ENCODE measurements at places on chromosomes 16 and 17.
A peak's percentile ranks its signal among the peaks of the same experiment; 100 is the strongest.

DNA sequence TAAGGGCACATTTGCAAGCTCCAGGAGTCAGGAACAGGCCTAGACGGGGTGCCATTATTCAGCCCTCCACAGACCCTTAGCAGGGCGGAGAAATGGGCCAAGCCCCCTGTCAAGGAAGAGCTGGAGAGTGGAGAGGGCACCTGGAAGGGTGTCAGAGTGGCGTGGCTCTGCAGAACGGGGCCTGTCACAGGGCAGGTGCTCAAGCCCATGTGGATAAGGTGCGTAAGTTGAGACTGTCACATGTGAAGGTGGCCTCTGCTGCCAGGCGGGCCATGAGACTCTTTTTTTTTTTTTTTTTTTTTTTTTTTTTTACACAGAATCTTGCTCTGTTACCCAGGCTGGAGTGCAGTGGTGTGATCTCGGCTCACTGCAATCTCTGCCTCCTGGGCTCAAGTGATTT is 12.0 kb upstream of the CRISPLD2 start:
- no peak overlapping the region for H3K27ac ChIP-seq
- H3K4me3 ChIP-seq = no peak overlapping the region
- H3K36me3 ChIP-seq = no peaks in the 10 kb centered on the region
- no peaks in the 10 kb centered on the region for H3K27me3 ChIP-seq

DNA sequence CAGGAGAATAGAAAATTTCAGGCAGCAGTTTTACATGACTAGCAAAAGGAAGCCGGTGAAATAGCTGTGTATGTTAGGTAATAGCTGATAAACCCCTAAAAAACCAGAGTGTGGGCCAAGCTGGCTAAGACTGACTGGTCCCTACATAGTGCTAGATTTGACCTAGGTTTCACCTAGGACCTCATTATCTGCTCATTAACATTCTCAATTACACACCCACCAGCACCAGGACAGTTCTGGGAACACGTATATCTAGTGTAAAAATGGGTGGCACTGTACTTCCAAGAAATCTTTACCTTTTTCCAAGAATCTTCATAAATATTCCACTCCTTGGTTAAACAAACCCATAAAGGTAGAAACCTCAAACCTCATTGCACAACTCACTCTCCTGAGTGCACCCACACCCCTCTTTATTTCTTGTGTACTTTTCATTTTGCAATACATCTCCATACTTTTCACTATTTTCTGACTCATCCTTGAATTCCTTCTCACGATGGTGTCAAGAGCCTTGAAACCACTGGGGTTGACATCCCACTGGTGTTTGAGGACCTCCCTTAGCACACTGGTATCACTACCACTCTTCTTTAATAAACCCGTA is 262.7 kb upstream of the KCNJ16 start:
- H3K36me3 ChIP-seq = no peaks in the 10 kb centered on the region
- peaks cover 4% of the 10 kb centered on the region for H3K27me3 ChIP-seq
- H3K27ac ChIP-seq = no peak overlapping the region

GRCh38 chr17:43360376-43360738 is 38.4 kb upstream of the ARL4D start:
- peaks cover 24% of the 10 kb centered on the region for H3K4me1 ChIP-seq
- H3K36me3 ChIP-seq = peaks cover 9% of the 10 kb centered on the region
- DNase-seq = peak; percentile 77
- H3K27ac ChIP-seq = peak overlapping the region; percentile 100
- H3K4me3 ChIP-seq = peak overlapping the region; percentile 90

- H3K4me1 ChIP-seq = no peaks in the 10 kb centered on the region
- no peaks in the 10 kb centered on the region for H3K36me3 ChIP-seq
- peaks cover 8% of the 10 kb centered on the region for H3K27me3 ChIP-seq
- H3K27ac ChIP-seq = no peak overlapping the region
- DNase-seq = no peak
Measured at GRCh38 chr17:142876-143784, 5.8 kb downstream of the SCGB1C2 start.

- no peaks in the 10 kb centered on the region for H3K4me1 ChIP-seq
- H3K36me3 ChIP-seq = no peaks in the 10 kb centered on the region
- no peak for DNase-seq
- no peak overlapping the region for H3K27ac ChIP-seq
Measured at GRCh38 chr16:85522842-85523601, 90.1 kb upstream of the GSE1 start.

- DNase-seq = peak; percentile 5
- peaks cover 16% of the 10 kb centered on the region for H3K27me3 ChIP-seq
- H3K4me3 ChIP-seq = no peak overlapping the region
- H3K27ac ChIP-seq = no peak overlapping the region
- H3K36me3 ChIP-seq = no peaks in the 10 kb centered on the region
- H3K4me1 ChIP-seq = no peaks in the 10 kb centered on the region
Measured at GRCh38 chr16:9258423-9259051, 167.1 kb downstream of the HAPSTR1 start.

GRCh38 chr16:28845293-28845692 is 855 bp downstream of the TUFM start:
- peak; percentile 49 for DNase-seq
- H3K36me3 ChIP-seq = peaks cover 30% of the 10 kb centered on the region
- no peaks in the 10 kb centered on the region for H3K27me3 ChIP-seq
- peaks cover 9% of the 10 kb centered on the region for H3K4me1 ChIP-seq

- no peak for DNase-seq
- no peaks in the 10 kb centered on the region for H3K27me3 ChIP-seq
- no peaks in the 10 kb centered on the region for H3K36me3 ChIP-seq
- no peak overlapping the region for H3K27ac ChIP-seq
Measured at GRCh38 chr17:58161566-58161965, 5.2 kb upstream of the OR4D2 start.

GRCh38 chr17:46922804-46923635 is at the start of gene GOSR2:
Gene GOSR2 (plus strand): TSS chr17:46923160. CDS start chr17:46923193, 33 bp downstream.
- H3K36me3 ChIP-seq = peaks cover 8% of the 10 kb centered on the region
- H3K4me3 ChIP-seq = peak within 1 kb of the TSS; percentile 86
- H3K27me3 ChIP-seq = no peaks in the 10 kb centered on the region
- H3K27ac ChIP-seq = peak within 1 kb of the TSS; percentile 100
- peak; percentile 90 for DNase-seq

DNA sequence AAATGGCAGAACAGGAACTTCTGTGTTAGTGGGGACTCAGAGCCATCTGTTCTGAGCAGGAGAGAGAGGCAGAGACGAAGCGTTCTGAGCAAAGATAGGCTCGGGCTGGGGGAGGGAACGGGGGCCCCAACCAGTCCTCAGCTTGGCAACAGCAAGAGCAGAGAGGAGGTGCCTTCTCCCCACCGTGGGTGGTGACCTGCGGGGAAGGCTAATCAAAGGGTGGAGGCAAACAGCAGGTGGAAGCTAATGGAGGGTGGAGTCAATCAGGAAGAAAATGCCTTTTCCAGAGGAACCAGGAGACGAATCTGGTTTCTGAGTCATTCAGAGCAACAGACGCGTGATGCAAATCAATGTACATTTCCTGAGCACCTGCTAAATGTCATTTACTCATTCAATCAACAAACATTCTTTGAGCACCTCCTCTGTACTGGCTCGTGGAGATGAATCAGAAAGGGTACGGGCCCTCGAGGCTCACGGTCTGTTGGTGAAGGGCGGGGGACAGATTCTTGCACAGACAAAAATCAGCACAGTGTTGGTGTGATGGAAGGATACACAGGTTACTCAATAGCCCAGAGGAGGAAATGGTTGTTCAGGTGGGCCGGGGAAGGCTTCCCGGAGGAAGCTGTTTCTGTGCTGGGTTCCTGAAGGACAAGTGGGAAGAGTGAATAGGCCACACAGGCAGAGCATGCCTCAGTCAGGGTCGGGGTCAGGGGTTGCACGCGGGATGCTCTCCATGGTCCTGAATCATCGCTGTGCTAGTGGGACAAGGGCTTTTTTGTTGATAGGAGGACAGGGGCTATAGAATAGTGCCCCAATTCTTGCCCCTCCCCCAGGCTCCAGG is 5.7 kb upstream of the SPNS2 start:
- no peak overlapping the region for H3K4me3 ChIP-seq
- no peak overlapping the region for H3K27ac ChIP-seq
- no peaks in the 10 kb centered on the region for H3K36me3 ChIP-seq
- peaks cover 3% of the 10 kb centered on the region for H3K4me1 ChIP-seq
- no peak for DNase-seq

DNA sequence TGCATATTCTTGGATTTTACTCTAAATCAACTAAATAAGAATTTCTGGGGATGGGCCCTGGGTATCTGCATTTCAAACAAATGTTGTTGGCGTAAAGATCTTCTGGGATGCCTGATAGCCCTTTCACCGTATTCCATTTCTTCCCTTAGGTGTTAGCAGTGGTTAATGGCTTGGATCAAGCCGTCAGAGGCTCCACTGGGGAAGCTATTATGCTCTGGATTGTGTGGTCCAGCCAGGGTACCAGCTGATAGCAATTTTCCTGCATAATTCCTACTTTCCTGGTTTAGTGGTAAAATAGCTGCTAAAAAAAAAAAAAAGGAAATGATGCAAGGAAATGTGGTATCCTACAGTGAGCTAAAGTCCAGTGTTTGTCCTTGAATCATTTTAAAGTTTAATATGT is 365.1 kb downstream of the CDH8 start:
- DNase-seq = no peak
- H3K27me3 ChIP-seq = no peaks in the 10 kb centered on the region
- no peak overlapping the region for H3K27ac ChIP-seq
- no peak overlapping the region for H3K4me3 ChIP-seq
- no peaks in the 10 kb centered on the region for H3K36me3 ChIP-seq
- no peaks in the 10 kb centered on the region for H3K4me1 ChIP-seq

DNA sequence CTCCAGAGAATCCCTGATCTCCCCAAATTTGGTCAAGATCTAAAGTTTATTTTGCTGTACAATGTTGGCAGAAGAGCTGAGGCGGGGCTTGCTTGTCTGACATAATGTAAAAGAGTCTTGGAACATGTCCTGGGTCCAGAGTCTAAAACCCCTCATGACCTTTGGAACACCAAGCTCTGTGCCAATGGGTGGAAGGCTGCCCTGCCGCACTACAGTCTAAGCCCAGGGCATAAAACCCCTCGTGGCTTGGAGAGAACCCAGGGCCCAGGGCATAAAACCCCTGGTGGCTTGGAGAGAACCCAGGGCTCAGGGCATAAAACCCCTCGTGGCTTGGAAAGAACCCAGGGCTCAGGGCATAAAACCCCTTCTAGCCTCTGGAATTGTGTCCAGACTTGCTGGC is 36.7 kb downstream of the CCDC57 start:
- no peak overlapping the region for H3K4me3 ChIP-seq
- no peaks in the 10 kb centered on the region for H3K27me3 ChIP-seq
- no peak overlapping the region for H3K27ac ChIP-seq

DNA sequence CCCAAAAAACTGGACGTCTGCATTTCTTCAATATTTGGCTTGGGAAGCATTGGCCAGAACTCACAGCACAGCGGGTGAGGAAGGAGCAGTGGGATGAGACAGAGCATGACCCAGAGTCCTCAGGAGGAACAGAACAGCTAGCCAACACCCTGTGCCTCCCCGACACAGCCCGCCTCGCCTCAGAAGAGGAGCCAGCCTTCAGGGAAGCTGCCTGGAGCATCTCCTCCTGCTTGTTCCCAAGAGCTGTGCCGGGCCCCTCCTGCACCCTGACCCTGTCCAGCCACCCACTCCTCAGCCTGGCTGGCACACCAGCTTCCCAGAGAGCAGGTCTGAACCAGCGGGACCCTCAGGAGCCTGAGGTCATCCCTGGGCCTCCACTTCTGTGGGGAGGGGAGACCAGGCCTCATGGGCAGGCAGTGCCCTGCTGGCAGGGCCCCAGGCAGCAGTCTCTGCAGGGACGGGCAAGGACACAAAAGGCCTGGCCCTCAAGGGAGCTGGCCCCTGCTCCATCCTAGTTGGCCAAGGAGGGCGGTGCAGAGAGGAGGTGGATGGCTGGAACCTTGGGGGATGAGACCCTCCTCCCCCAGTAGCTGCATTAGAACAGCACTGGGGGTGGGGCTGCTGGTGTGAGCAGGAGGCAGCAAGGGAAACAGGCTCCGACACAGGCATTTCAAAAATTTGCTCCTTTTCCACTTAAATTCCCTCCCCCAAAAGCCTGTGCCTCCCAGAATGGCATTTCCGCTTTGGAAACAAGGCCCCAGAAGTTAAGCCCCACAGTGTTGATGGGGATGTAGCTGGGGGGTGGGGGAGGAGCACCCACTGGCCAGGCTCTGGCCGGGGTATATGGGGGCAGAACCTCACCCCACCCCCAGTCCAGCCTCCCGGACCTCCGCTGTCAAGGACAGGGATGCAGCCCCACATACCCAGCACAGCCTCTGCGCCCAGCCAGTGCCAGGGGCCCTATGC is 1.8 kb upstream of the BCAR1 start:
- no peak overlapping the region for H3K4me3 ChIP-seq
- peaks cover 68% of the 10 kb centered on the region for H3K27me3 ChIP-seq
- DNase-seq = no peak
- H3K36me3 ChIP-seq = no peaks in the 10 kb centered on the region

DNA sequence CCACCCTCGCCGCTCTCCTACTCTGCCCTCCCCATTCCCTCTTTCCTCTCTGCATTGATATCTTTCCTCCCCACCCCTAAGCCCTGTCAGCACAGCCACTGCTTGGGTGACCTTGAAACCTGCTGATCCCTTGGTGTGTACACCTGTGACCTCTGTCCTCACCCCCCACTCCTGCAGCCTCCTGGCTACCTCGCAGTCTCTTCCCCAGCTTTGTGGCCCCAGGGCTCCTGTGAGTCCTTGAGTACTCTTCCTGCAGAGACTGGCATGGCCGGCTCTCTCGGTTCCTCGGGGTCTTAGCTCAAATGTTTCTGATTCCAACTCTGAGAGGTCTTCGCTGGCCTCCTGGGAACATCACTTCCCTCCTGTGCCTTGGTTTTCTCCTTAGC is 31.7 kb downstream of the ADCY7 start:
- no peaks in the 10 kb centered on the region for H3K27me3 ChIP-seq
- H3K27ac ChIP-seq = peak overlapping the region; percentile 62
- peaks cover 3% of the 10 kb centered on the region for H3K36me3 ChIP-seq
- no peak overlapping the region for H3K4me3 ChIP-seq

DNA sequence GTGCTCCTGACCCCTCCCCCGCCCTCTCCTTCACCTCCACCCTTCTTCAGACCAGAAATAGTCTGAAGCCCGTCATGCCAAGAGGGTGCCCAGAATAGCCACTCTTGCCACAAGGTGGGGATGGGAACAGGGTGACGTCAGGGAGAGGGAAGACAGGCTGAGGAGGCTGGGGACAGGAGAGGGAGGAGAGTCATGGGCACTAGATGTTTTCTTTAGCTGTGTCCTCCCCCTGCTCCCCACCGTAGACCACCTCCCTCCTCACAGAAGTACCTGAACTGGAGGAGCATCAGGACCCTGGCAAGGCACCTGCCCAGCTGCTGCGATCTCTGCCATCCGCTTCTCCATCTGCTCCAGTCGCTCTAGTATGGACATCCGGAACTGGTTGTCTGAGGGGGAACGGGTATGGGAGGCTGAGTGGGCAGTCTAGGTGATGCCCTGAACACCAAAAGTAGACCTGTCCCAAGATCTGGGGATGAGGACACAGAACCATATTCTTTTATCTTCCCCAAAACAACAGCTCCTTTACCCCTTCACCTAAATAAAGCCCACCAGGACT is 6.6 kb upstream of the SPAG7 start:
- H3K27ac ChIP-seq = peak overlapping the region; percentile 7
- no peak for DNase-seq
- no peak overlapping the region for H3K4me3 ChIP-seq

DNA sequence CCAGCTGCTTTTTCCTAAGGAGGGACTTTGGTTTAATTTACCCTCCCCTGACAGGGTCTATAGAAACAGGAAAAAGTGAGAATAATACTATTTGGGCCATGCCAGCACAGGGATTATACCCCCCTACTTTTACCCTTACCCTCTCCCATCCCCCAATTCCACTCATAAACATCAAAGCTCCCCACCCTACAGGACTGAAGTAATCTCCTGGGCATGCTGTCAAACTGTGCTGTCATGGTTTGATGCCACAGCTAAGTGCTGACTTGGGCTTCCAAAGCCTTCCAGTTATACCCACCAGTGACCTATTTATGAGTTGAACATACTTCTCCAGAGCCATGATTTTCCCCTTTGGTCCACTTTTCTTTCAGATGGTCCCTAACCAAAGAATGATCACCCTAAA is 12.8 kb downstream of the PHF12 start:
- H3K27ac ChIP-seq = no peak overlapping the region
- no peaks in the 10 kb centered on the region for H3K27me3 ChIP-seq
- no peak for DNase-seq
